ENCODE measurements at places on chromosomes 7 and 10.

DNA sequence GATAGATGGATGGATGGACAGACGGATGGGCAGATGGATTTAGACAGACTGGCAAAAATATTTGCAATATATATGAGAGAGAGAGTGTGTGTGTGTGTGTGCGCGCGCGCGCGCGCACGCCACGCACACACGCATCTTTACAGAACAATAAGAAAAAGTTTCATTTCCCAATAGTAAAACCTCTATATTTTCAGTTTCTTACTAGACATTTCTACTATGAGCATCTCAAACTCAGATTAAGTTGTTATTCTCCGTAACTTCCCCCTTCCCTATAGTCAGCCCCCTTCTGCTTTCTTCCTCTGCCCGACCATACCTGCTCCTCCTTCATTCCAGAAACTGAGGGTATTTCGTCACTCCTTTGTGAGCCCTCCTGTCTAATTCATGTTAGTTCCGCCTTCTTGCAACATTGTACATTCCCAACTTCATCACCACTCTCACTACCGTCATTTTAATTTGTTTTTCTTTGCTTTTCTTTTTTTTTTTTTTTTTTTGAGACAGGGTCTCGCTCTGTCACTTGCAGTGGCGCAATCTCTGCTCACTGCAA lies 154.4 kb upstream of the SH2B2 start:
- no peak for DNase-seq

DNA sequence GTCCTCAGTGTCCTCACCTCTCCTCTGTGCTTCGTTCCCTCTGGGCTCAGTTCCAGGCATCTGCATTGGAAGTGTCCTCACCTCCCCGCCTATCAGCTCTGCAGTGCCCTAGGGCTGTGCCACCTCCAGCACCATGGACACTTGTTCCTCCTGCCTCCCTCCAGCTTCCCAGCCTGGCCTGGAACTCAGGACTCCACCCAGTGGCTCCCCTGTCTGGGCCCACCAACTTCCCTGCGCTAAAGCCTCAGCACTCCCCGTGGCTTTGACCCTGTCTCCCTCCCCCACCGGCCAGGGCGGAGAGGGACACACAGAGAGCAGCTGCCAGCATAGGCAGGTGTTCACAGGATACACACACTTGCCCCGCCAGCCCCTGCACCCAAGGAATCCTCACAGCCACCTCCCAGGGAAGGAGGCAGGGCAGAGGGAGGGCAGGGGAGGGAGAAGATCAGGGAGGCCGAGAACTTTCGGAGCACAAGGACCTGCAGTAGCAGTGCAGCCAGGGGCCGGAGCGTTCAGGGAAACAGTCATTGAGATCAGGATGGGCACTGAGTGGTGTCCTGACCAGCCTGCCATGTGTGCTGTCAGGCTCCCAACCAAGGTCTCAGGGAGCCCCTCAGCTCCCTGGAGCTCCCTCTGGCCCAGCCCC lies 31.3 kb downstream of the ANXA8 start:
- DNase-seq, result peak; percentile 7

- DNase-seq, result peak; percentile 83
Measured at GRCh38 chr10:103197174-103197573, 4.1 kb upstream of the NT5C2 start.

GRCh38 chr10:86976362-86977056 lies 8.2 kb downstream of the ADIRF start:
- DNase-seq, result no peak

GRCh38 chr10:70158113-70158512 lies 11.6 kb upstream of the TYSND1 start:
- peak; percentile 38 for DNase-seq

- DNase-seq, result no peak
Measured at GRCh38 chr7:33452805-33453502, 323.6 kb downstream of the BBS9 start.

- DNase-seq, result no peak
Measured at GRCh38 chr7:129750501-129750900, 139.0 kb downstream of the NRF1 start.

DNA sequence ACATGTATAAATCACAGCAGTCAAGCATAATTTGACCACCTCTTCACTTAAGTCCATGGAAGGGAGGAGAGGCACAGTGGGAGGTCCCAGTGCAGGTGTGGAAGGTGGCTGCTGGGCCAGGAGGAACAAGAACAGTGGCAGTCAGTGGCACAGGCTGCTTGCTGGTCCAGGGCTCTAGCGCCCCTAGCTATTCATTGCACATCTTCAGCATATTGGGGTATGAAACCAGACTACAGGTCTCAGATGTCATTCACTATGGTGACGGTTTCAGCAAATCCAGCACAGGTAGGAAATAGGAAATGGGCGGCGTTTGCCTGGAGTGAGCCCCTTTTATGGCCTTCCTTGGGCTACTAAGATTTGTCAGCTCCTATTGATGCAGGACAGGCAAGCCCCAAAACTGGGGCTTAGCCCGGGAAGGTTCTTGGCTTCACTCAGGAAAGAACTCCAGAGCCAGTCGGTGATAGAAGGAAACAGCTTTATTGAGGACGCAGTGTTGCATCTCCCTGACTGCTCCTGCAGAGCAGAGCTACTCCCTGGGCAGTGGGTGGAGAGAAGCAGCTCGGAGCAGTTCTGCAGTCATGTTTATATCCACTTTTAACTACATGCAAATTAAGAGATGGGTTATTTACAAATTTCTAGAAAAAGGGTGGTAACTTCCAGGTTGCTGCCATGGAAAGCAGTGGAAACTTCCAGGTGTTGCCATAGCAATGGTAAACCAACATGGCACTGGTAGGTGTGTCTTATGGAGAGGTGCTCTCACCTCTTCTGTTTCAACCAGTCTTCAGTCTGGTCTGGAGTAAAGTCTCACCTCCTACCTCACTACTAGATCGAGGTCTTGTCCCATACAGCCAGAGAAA lies 608.8 kb downstream of the PARD3 start:
- DNase-seq, result no peak

DNA sequence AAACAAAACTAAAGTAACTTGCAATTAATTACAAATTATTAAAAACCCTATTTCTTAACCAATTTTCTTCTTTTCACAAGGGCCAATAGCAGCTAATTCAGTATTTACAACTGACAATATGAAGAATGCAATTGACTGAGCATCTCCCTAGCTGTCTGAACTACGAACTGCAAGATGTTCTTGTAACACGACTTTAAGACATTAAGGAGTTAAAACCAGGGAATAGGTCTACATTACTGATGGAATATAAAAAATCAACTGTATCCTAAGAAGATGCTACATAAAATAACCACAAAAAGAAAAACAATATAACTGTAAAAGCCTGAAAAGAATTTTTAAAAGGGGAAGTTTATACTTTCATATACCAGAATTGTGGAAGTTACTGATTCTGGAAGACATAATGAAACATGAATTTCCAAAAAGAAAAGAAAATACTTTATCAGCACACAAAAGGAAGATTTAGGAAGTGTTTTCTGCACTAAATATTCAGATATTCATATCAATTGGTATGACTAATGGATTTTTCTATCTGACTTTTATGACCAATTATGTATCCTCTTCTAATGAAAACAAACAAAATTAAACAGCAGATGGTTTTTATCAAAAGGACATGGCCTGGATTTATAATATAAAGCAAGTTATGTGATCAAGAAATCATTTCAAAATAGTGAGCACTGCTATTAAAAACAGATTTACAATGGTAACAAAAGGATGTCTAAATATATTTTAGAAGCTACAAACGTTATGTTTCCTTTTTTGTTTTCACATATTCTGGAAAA lies 1.6 kb downstream of the GPR22 start:
- no peak for DNase-seq

- DNase-seq, result no peak
Measured at GRCh38 chr7:117875566-117875965, 2.3 kb upstream of the CTTNBP2 start.

- no peak for DNase-seq
Measured at GRCh38 chr10:1209355-1209979, 153.3 kb downstream of the WDR37 start.

- DNase-seq, result no peak
Measured at GRCh38 chr10:2641028-2641427, 426.3 kb upstream of the PFKP start.

DNA sequence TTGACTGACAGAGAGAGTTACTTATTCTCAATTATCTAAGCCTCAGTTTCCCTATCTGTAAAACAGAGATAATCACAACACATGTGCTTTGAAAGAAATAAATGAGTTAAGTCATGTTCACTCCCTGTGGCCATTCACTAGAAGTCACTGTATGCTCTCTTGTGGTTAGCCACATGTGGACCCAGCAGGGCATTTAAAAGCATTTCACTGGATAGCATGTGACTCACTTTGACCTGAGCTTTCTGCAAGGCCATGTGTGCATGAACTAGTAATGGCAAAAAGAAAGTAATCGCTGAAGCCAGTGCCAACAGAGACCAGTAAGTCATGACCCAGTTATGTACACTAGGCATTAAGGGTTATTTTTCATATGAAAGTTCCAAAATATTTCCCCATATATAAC lies 557.0 kb upstream of the IGFBP3 start:
- DNase-seq, result no peak

DNA sequence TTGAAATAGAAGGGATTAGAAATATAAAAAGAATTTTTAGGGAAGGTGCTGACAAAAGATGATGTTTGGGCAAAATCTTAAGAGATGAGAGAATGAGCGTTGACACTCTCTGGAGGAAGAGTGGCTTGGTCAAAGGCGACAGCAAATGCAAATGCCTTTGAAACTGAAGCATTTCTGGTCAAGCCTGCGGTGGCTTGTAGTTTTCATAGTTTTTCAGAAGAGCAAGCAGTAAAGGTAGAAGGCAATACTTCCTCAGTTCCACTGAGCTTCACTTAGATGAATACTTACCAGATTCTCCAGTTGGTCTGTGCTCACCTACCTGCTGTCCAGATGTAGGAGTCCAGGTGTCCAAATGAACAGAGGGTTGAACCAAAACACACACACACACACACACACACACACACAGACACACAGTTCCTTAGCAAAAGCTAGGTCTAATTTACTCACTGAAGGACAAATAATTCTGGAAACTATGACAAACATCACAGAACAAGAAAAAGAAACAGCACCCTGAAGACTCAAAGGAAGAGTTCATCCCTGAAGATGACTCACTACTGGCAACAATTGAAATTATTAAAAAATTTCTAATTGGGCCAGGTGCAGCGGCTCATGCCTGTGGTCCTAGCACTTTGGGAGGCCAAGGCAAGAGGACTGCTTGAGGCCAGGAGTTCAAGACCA lies 12.1 kb upstream of the STK17A start:
- no peak for DNase-seq

DNA sequence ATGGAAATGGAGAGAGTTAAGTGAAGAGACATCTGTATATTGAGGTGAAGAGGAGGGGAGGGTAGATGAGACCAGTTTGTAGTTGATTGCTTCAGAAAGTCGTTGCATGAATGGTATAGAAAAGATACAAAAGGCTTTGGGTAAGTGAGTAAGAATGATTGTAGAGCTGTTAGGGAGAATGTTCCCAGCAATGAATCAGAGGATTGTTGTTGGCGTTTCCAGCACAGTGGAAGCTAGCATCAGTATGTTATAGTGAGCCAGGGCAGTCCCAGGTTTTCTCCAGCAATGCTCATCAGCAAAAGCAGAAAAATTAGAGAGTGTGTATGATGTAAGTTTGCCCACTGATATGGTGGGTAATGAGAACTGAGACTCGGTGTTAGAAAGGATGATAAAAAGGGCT lies 15.4 kb upstream of the CDK6 start:
- DNase-seq, result no peak

- DNase-seq, result no peak
Measured at GRCh38 chr10:101290881-101291280, 61.6 kb upstream of the LBX1 start.

DNA sequence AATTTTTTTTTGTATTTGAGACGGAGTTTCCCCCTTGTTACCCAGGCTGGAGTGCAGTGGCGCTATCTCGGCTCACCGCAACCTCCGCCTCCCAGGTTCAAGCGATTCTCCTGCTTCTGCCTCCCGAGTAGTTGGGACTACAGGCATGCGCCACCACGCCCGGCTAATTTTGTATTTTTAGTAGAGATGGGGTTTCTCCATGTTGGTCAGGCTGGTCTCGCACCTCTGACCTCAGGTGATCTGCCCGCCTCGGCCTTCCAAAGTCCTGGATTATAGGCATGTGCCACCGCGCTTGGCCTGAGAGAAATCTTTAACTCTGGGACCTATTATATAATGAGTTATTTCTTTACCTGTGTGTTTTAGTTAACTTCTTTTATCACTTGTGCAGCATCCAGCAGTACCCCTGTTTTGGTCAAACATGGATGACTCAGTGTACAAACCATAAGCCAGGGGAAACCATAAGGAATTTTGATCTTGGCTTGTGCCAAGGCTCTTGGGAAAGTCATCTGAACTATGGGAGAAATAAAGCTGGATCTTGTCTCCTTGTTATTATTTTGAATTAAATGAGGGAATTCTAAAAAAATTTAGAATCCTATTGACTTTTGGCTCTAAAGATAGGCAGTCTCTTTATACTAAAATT lies 23.6 kb upstream of the ZRANB1 start:
- DNase-seq, result no peak

- DNase-seq, result no peak
Measured at GRCh38 chr7:150748376-150748775, 11.2 kb downstream of the GIMAP5 start.

- peak; percentile 68 for DNase-seq
Measured at GRCh38 chr7:101542527-101543241, 86.4 kb downstream of the MYL10 start.

DNA sequence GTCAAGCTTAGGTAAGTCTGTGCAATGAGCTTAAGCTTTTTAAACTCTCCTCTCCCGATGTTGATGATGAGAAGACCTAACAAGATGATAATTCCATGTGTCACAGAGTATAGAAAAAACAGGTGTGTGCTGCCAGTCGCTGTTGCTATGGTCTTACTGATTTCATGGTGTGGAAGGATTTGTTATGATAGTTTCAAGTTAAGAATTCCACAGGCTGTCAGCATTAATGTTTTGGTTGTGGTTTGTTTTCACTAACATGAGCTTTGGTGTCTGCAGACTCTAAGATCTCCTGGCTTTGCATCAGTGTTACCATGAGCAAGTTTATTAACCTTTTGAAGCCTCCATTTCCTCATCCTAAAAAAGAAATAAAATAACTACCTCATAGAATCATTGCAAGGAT lies 123.7 kb downstream of the NSUN6 start:
- DNase-seq, result no peak

GRCh38 chr7:38316733-38317360 lies 43.4 kb upstream of the TARP start:
- DNase-seq, result no peak

GRCh38 chr7:91306266-91306665 lies 42.0 kb downstream of the FZD1 start:
- DNase-seq, result no peak

All from K562 (cell line).